ENCODE measurements at places on chromosomes 7 and 10.

DNA sequence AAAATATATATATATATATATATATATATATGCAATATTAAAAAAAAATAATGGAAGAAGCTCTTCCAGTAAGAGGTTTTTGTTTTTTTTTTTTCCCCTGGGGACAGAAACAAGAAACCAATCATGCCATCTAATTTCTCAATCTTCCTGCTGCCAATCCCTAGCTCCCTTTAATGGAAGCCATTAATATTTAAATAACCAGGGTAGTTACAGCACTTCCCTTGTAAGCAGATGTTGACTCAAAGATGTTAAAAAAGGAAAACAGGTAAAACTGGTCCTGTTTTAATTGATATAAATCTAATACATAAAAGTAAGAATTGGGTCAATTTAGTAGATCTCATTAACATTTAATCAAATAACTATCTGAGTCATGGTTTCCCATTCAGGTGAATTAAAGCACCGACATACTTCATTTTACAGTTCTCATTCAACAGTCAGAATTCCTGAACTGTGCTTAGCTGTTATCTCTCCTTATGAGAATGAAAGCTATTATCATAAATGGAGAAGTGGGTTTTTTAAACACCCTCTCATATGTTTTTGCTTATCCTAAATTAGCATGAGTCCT lies 22.6 kb downstream of the CPVL start:
- DNase-seq: no peak

DNA sequence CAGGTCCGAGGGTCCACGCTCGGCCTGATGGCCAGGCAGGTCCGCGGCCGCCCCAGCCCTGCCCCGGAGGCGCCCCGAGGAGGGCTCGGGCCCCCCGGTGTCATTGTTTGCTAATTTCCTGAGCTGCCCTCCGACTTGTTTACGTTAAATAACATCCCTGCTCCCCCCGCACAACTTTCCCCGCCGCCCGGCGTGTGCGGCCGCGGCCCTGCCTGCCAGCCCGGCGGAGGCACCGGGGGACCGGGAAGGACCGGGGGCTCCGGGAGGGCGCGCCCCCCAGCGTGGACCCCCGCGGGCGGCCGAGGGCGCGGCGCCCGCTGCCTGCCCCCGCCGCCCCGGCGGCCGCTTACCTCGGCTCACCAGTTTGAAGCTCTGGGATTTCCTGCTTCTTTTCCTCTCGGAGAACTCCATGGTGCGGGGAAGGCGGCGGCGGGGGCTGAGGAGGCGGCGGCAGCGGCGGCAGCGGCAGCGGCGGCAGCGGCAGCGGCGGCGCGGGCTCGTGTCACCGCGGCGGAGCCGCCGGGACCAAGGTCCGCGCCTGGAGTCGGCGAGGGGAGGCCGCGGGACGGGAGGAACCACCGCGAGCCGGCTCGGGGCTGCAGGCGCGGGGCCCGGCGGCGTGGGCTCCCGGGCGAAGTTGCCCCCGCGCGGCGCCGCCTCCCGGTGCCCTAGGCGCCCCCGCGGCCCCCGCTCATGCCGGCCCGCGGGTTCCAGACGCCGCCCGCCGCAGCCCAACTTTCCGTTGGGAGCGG lies 515 bp downstream of the BEND7 start:
- DNase-seq: no peak

DNA sequence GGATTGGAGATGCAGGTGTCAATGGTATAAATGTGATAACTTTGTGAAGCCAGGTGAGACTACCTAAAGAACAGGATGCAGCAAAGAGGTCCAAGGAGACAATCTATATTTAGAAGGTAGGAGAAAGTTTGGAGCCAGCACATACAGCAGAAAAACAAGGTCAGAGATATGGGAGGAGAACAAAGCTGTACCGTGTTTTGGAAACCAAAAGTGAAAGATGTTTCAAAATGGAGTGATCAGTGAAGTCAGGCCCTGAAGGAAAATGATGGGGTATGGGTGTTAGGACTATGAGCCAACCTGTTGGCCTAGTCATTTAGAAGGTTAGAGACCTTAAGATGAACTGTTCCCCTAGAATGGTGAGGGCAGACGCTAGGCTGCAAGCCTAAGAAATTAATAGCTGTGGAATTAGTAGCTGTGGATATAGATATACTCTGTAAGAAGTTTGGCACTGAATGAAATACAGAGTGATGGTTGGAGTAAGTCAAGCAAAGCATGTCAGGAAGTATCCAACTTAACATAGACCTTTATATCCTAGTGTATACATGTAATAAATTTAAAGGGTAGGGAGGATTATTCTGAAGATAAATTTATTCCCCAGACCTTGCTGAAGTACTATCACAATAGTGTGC lies 149.8 kb upstream of the WNT16 start:
- DNase-seq: no peak

DNA sequence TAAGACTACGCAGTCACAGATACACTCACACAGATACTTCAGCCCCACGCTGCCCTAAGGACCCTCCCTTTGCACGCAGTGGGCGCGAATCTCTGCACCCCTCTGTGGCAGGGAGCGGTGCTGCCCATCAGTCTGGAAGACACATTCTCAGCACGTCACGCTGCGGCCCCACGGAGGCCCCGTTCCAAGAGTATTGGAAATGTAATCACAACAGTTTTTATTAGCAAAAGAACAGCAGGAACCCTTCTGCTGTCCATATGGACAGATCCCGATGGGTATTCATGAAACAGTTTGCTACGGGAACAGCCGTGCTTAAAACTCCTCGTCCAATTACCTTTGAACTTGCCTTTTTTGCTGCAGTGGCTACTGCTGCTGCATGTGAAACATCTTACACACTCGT lies 131.0 kb downstream of the RPS24 start:
- no peak for DNase-seq

GRCh38 chr10:103729851-103730250 lies 125.5 kb downstream of the SH3PXD2A start:
- no peak for DNase-seq

DNA sequence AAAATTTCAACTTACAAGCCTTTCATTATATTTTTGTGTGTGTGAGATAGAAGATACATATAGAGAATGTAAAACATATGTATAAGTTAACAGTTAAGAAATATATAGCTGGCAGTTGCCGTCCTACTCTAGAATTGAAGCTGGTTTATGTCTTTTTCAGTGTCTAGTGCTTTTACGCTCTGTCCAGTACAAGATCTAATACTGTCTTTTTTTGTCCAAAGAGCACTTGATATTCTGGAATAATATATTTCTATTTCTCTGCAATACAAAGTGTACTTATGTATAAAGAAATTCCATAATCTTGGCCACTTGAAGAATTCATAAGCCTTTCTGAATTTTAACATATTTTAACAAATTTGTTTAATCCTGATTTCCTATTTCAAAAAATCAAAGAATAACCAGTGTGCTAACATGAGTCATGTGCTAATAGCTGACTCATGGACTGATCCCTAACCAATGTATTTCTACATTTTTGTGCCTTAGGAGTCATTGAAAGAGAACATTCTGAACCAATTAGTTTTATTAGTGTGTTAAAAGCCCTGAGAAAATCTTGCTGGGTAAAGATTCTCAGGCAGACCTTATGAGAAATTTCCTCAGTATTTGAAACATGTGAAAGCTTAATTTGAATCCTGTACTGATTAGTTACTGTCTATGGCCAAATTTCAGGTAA lies 73.2 kb upstream of the CCAR1 start:
- no peak for DNase-seq

- DNase-seq: no peak
Observed at GRCh38 chr10:792792-793100, 103.3 kb upstream of the DIP2C start.
